Stimulated activated naive CD4-positive, alpha-beta T cell (primary cell): ENCODE measurements at places on chromosomes 1 and 21.

- DNase-seq: no peak
Observed at GRCh38 chr1:228366062-228366865, 40.4 kb downstream of the TRIM11 start.

DNA sequence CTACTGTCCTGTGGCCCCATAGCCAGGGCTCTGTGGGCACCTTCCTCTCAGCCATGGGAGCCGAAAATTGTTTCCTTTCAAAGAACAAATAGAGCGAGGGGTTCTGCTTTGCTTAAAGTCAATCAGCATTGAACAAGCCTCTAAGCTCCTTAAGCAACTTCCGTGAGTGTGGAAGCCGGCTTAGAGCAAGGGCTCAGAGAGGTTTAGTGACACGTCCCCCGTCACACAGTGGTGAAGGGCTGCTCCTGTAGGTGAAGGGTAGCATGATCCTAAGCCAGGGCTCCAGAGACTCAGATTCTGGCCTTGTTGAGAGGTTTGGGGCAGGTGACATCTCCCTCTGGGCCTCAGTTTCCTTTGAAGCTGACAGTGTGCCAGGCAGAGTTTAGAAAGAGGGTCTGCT, 94.0 kb upstream of the WNT4 start:
- no peak for DNase-seq

DNA sequence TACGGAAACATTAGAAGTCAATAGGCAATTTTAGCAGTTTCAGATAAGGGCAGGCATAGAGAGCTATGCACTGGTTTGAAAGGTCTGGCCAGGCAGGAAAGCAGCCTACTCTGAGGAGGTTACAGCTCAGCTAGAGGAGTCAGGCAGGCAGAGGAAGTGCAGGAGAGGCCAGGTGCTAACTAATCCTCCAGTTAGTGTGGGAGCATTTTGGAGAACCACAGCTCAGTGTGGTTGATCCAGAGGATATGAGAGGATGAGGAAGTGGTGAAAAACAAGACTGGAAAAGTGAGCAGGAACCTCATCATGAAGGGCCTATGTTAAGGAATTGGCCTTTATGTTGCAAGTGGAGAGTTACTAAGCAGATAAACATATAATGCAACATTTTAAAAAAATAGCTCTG, 282.4 kb upstream of the SGIP1 start:
- DNase-seq: no peak

- DNase-seq: no peak
Observed at GRCh38 chr1:150763018-150763417, 2.6 kb downstream of the CTSS start.

GRCh38 chr1:29708796-29709703, 472.7 kb downstream of the PTPRU start:
- DNase-seq: no peak

DNA sequence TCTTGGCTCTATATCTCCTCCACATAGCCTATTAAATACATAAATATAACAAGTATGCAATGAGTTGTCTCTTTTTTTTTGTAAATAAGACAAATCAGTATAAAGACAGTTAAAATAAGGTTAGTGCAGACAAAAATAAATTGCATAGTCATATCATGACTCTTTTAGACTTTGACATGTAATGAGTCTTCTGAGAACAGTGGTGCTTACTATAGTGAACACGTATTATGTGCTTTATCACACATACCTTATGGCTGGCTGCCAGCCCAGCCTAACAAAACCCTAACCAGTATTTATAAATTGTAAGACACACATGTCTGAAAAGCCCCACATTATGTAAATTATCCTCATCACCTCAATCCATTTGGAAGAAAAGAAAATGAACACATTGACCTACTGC, 29.1 kb upstream of the F13B start:
- DNase-seq: no peak

DNA sequence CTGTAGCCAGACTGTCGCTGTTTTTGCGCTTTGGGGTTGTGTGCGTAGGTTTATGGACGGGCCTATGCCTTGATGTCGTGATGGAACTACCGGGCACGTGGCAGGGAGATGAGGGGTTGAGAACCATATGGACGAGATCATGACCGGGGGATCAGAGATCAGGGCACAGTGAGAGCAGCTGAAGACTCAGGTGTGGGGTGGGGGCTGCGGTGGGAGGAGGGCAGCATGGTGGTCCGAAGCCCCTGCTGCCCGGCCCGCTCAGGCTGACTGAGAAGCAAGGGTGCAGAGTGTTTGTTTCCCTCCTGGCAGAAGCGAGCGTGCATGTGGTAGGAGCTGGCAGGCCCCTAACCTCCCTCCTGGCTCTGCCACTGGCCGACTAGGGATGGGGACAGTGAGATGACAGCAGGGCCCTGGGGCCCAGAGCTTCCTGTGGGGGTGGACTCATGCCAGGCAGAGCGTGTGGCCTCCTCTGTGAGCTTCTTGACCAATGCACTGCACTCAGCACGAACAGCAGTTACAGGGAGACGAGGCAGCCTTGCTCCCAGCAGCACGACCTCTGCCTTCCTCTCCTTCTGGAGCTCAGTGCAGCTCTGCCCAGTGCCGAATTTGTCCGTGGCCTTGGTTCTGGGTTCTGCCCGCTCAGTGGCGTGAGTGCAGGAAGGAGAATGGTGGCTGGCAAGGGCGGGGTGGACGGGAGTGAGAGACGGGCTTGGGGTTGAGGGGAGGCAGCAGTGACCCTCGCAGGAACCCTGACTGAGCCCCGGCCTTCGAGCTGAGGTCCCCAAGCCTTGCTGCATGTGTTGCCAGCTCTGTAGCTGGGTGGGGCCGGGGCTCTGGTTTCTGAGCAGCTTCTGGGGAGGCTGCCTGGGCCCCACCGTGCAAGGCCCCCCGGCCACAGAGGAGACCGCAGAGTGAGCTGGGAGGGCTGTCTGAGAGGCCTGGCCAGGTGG, 22.2 kb upstream of the LRRC3 start:
- no peak for DNase-seq
